ENCODE measurements at places on chromosomes 6 and 20.
A peak's percentile ranks its signal among the peaks of the same experiment; 100 is the strongest.

DNA sequence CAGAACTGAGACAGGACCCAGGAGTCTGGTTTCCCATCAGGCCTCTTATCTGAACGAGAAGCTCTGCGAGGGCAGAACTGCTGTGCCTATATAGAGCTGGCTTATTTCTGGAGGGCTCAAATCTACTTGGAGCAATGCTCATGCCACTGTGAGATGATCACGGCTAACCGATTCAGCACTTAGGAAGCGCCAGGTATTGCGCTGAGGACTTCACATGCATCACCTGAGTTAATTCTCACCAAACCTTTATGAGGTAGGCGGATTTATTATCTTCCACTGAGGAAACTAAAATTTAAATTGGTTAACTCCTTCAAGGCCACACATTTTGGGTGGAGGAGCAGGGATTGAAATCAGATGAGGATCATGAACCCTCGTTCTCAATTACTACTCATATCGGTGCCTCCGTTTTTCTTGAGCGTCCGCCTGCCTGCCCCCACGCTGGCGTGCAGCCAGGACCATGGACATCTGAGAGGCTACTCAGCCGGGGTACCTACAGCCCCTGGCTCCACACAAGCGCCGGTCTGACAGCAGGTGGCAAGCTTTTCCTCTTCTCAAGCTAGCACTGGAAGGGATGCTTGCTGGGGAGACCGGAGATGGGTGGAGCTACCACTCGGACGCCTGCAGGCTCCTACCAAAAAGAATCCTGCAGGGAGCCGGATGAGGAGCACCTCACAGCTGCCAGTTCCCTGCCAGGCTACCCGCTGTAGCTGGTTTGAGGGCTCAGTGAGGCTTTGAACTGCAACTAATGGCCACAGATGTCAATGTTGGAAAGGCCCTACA, 1.0 kb upstream of the PCIF1 start:
- DNase-seq, result peak; percentile 64

GRCh38 chr6:9564021-9564420, 850.9 kb downstream of the TFAP2A start:
- DNase-seq, result no peak

- DNase-seq, result no peak
These were observed 11.7 kb downstream of the OSER1 start for GRCh38 chr20:44198872-44199271.

- no peak for DNase-seq
These were observed 323.2 kb upstream of the MAN1A1 start for GRCh38 chr6:119672725-119673124.

GRCh38 chr20:48126227-48126740, 341.0 kb upstream of the SULF2 start:
- DNase-seq, result no peak

DNA sequence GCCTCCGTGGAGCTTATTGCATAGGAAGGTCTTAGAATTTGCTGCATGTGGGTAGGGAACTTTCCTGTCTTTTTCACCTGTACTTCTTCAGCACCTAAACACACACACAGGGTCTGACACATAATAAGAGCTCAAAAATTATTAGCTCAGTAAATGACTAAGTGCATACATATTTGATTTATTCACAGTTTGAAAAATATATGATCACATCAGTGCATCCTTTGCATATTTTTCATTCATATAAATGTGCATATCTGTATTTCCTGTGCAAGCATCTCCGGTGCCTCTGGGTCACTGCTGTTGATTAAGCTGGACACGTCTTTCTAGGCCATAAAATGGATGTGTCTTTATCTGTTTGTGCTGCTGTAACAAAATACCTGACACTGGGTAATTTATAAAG, 234.7 kb downstream of the UST start:
- DNase-seq, result no peak

DNA sequence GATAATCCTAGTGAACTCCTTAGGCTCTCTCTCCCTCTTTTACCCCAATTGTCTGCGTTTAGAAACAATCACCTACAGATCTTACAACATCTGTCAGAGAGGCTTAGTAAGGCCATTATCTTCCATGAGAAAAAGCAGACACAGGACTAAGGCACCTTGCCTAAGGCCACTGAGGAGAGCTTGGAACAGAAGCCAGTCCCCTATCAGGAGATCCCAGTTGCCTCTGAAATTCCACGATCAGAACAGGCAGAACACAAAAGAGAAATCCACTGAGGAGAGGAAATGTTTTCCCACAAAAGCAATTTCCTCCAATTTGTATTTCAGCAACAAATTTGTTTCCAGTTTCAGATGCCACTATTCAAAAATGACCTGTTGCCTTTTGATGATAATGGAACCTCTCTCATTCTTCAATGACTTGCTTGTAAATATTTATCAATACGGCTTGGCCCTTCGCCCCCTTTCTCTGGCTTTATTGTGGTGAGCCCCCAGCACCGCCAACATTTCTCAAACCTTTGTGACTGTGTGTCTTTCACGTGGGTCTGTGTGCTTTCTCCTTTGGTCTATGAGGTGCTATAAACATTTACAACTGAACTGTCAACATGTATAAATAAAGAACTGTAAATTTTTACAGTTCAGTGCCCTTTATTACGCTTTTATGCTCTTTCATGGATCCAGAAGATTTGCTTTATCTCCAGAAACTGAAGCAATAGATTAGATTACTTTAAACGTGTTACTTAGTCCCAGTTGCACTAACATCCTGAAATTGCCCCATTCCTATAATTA, 187.8 kb upstream of the PHACTR1 start:
- no peak for DNase-seq
